ENCODE measurements at places on chromosomes 12 and 14. TPM values are rescaled to one million over a fixed set of nuclear protein-coding genes. Genes with fewer than 3 reads are reported as not detected.

DNA sequence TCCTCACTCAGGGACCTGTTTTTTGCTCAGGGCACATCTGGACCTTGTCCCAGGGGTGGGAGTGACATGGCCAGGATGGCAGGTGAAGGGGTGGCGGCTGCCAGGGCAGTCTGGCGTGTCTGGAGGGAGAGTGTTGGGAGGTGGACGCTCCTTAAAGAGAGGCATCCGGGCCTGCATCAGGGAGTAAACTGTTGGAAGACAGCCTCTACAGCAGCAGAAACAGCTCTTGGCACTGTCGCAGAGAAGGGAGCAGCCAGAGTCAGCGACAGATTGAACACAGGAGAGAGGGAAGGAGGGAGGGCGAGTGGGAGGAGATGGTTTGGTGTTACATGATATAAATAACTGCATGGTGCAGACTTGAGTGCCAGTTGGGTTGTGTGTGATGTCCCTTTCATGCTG is 52.8 kb downstream of the IGF1 start:
- peak; percentile 65 for DNase-seq

GRCh38 chr12:44015333-44015941 is 179.6 kb downstream of the TMEM117 start:
- no peak for DNase-seq

DNA sequence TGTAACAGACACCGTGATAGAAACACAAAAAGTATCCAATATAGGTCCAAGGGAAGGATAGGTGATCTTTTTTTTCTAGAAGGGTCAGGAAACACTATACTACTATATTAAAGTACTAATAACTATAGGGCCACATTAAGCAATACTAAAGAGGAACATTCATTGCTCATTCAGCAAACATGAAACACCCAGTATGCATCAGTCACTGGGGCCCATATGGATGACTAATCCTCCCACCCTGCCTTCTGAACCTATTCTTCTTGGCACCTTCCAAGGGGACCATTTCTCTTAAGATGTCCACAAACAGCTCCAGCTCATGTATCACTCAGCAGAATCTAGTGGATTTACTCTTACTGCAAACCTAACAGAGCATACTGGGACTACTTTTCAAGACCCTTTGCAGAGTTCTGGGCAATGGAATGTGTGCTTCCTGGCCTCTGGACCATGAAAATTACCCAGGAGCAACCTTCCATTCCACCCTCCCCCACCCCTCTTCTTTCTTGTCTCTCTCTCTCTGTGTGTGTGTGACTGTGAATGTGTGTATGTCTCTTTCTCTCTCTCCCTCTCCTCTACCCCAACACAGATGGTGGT is 187.9 kb downstream of the EPS8 start:
- no peak for DNase-seq

GRCh38 chr14:51550636-51551035 is 101.1 kb upstream of the FRMD6 start:
- DNase-seq: no peak

DNA sequence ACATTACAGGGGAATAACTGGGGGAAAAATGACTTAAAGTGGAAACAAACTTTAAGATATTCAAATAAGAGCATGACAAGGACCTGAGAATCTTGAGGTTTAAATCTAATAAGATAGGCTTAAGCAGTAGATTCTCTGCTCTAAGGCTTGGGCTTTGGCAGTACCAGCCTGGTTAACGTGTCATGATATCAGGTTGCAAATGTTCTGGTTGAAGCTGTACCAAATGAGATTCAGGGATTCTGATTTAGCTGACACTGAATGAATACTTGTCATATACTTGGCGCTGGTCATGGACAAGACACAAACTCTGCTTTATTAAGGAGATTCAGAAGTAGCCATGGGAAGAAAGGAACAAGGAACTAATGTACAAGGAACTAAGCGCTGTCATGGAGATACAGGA is 6.1 kb downstream of the TCP11L2 start:
- no peak for DNase-seq

DNA sequence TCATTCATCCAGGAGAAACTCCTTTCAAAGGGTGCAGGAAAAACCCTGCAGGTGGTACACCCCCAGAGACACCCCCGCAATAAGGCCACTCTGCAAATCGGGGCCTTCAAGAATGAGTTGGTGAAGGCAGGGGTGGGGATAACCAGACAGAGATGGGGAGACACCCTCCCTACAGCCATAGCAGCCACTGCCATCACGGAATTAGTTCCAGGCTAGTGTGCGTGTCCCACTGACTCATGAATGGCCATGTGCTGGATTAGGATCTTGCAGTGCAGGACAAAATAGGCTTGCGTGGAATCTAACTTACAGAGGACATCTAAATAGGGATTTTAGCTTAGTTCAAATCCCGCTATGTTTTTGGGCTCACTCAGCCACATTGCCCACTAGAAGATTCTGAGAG is 37.8 kb downstream of the SPRING1 start:
- no peak for DNase-seq

DNA sequence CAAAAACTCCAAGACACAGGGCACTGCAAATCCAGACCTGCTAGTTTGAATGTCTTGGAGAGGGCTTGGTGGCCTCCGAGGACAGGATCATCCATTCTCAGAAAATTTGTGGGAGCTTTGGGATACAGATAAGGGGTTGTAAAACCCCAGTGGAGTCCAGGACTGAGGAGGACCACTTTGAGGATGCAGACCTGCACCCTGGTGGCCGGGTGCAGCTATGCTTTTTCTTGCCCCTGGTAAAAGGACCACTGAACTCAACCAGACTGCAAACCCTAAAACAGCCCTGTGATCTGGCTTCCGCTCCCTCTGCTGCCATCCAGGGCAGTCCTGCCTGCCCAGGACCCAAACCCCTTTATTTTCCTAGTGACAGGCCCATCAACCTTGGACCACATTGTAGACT is 169.5 kb upstream of the DAAM1 start:
- DNase-seq: no peak

DNA sequence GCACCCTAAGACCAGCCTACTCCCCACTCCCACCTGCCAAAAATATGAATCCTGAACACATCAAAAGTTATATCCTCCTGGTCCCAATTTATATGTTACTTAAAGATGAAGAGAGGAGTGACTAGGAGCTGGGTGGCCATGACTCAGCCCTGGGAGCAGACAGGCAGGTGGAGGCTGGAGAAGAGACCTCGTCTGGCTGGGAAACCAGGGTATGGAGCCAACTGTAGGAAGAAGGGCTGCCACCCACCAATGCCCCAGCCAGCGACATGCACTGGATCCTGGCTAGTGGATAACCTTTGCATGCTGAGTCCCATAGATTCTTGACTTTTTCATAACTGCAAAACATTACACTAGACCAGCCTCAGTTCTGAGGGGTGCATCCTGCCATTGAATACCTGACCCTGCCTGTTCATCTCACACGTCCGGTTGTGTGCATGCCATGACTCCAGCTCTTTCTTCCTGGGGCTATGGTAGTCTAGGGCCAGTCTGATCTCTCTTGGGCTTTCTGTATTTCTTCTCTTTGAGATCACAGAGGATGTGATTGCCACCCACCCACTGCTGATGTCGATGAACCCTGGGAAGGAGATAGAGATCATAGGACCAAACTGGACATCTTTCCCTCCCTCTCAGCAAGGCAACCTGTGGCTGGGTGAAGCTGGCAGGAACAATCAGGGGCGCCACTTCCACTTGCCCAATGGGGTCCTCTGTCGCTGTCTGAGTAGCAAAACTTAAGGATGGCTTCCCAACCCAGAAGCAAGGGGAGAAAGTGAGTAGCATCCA is 69.6 kb upstream of the DDX11 start:
- DNase-seq: no peak

- DNase-seq: no peak
These were observed 4.3 kb downstream of the DLST start for GRCh38 chr14:74886001-74886400.

Gene TAS2R14
- 1.1 TPM for polyA plus RNA-seq

Gene ZNF891
- polyA plus RNA-seq: 0.86 TPM

Gene MIP
- polyA plus RNA-seq: 0.14 TPM

Measured in right cardiac atrium (tissue), 5 donors.